Activated naive CD4-positive, alpha-beta T cell treated with anti-CD3 and anti-CD28 coated beads, Interleukin-2, amount 50 U/mL, for 72 hours (primary cell): ENCODE measurements at places on chromosomes 2 and 18.

DNA sequence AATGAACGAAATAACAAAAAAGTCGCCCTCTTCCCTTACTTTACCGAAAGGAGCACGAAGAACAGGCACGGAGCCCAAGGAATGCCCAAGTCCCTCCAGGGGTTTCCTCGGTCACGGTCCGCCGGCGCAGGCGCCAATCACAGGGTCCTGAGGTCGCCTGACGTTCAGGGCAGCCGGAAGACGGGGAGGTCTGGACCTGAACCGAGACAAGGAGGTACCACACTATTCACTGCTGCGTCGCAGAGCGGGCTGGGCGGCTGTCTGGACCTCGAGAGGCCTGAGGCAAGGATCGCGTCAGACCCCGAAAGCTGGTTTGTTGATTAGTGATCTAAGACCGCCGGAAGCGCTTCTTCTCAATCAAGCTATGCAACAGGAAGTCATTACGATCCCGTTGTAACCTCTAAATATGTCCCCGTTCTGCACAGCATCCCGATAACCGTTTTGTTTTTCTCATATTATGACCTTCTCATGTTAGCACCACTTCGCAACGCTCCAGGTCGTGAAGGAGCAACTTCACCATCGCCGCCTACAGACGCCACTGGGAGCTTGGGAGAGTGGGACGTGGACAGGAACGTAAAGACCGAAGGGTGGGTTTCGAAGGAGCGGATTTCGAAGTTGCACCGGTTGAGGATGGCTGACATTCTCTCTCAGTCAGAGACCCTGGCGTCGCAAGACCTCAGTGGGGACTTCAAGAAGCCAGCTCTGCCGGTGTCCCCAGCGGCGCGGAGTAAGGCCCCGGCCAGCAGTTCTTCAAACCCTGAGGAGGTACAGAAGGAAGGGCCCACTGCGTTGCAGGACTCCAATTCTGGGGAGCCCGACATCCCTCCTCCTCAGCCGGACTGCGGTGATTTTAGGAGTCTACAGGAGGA lies at the start of the genes SLC4A1AP and SUPT7L:
TSS of gene SLC4A1AP (plus strand) at position 605 of the 869 bp plus-strand sequence. CDS start at position 631, 26 bp downstream.
TSS of gene SUPT7L (minus strand) at position 330 of the 869 bp plus-strand sequence. CDS start 1,422 bp downstream, outside the sequence.
- DNase-seq: peak; percentile 77

- no peak for DNase-seq
Observed at GRCh38 chr2:39524061-39524460, 87.0 kb upstream of the MAP4K3 start.

- no peak for DNase-seq
Observed at GRCh38 chr2:178819147-178819875, 12.1 kb upstream of the TTN start.

- DNase-seq: no peak
Observed at GRCh38 chr18:59719544-59720181, 22.4 kb upstream of the CCBE1 start.

DNA sequence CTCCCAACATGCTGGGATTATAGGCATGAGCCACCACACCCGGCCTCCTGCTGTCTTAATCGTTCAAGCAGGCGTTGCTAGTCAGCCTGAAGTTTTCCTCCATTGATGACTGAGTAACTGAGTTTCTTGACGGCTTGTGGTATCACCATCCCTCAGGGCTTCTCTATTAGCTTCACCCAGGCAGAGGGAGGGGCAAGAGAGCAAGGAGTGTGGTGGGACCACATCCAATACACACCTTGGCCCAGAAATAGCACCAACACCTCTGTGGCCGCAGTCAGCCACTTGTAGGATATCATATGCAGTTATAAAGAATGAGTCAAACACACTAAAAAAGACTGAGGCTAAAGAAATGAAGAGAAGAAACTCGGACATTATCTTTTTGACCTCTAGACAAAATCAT lies 1009.4 kb upstream of the CELF4 start:
- no peak for DNase-seq

- no peak for DNase-seq
Observed at GRCh38 chr2:205267323-205267722, 415.0 kb upstream of the NRP2 start.

GRCh38 chr2:9135822-9136558 lies 70.6 kb upstream of the ASAP2 start:
- no peak for DNase-seq

DNA sequence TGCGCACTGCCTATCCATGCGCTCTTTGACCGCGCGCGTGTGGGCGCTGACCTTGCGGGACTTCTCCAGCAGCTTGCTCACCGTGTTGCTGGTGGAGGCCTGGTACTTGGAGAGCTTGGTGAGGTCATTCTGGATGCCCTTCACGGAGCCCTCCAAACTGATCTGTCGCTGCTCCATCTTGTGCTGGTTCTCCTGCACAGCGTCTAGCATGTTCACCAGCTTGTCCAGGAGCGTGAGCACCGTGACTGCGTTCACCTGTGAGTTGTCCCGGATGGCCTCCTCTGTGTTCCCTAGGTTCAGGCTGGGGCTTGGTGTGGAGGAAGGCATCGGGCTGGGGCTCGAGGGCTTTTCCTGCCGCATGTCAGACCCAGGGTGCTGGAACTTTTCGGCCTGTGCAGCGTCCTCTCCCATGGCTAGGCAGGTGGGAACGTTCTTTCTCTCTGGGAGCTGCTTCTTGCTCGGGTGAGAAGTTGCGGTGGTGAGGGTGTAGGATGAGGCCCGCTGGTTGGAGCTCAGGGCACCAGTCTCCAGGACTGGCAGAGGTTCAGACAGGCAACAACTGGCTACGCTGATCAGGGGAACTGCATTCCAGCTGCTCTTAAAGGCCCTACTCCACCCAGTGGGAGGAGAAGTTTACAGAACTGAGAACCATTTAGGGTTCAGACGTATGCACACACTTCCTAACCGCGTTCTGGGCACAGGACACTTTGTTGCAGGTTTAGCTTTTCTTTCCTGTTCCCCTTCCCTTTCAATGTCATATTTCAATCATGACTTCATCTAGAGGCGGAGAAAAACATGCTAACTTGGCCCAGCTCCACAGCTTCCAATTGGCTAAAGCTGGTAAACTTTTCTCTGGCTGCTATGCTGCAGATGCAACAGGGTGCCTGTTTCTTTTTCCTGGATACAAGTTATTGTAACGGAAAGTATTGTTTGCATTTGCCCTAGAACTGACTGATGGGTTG lies at the start of gene CAVIN2:
TSS of gene CAVIN2 (minus strand) at position 574 of the 962 bp plus-strand sequence. CDS start at position 411, 163 bp downstream.
- DNase-seq: no peak

GRCh38 chr18:57697426-57697825 lies 75.8 kb upstream of the NARS1 start:
- DNase-seq: no peak

DNA sequence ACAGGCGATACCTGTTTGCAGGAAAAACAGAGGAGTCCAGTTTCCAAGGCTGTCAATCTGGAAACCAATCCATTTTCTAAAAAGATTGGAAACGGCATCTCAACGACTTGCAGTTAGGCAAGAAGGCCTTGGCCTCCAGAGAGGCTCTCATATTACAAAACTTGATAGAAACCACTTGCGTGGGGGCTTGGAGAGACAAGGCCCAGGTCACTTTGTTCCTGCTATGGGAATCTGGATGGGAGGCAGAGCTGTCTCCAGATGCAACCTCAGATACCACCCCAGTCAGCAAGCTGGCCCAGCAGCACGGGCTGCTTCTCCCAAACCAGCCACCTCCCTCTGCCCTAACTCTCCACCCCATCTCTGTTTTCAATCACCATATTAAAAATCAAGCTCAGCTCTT lies 298.8 kb downstream of the TNS1 start:
- DNase-seq: no peak

GRCh38 chr2:141519906-141520305 lies 610.9 kb downstream of the LRP1B start:
- DNase-seq: no peak

DNA sequence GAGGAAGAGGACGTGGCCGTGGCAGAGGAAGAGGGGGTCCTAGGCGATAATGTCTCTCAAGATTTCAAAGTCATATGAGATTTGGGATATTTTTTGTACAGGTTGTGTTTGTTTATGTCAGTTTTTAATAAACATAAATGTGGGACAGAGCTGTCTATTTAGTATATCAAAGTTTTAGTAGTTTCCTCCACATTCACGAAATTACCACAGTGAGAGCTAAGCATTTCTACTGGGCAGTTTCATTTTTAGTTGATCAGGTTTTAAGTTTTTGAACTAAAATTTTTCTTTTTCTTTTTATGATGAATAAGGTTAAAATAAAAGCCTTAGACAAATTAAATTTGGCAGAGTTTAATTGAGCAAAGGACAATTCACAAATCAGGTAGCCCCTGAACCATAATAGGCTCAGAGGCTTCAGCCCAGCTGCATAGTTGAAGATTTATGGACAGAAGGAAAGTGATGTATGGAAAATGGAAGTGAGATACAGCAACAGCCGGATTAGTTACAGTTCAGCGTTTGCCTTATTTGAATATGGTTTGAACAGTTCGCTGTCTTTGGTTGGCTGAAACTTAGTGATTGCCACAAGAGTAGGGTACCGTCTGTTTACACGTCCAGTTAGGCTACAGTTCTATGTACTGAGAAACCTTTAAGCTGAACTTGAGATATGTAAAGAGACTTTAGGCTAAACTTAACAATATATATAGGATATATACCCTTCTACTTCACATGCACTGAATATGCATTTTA lies 17.1 kb downstream of the SNRPD1 start:
- DNase-seq: no peak

GRCh38 chr2:10083692-10084211 lies 3.5 kb upstream of the CYS1 start:
- DNase-seq: no peak

- DNase-seq: no peak
Observed at GRCh38 chr2:24857746-24858145, 62.3 kb downstream of the ADCY3 start.

- no peak for DNase-seq
Observed at GRCh38 chr2:177599139-177599688, 206.6 kb downstream of the AGPS start.

DNA sequence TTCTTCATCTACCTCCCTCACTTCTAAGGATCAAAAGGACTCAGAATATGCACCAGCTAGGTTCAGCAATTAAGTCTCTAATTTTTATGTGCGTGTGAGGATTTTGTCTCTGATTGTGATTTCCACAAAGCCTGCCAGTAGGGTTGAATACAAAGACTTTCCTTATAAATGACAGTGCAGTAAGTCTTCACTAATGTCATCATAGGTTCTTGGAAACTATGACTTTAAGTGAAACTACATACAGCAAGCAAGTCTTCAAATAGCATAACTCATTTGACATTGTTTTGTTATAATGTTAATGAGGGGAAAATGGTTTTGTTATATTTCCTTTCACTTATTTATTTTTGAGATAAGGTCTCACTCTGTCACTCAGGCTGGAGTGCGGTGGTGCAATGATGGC lies 526.3 kb upstream of the DCC start:
- DNase-seq: no peak

- DNase-seq: no peak
Observed at GRCh38 chr2:235623111-235623510, 129.3 kb downstream of the AGAP1 start.

DNA sequence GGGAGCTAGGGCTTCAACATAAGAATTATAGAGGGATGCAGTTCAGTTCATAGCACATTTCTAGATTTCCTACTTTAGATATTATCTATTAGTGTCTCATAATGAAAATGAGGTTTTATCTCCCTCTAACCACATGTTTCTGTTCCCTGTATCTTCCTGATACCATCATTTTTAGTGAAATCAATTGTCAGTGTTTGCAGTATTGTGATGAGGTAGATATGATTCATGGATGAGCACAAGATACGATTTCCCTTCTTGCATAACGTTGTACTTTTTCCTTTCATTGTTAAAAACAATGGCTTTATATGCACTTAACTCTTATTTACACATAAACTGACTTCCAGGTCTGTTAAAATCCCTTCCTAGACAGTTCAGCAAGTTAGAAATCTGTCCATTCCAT lies 211.4 kb downstream of the ZBTB7C start:
- no peak for DNase-seq

DNA sequence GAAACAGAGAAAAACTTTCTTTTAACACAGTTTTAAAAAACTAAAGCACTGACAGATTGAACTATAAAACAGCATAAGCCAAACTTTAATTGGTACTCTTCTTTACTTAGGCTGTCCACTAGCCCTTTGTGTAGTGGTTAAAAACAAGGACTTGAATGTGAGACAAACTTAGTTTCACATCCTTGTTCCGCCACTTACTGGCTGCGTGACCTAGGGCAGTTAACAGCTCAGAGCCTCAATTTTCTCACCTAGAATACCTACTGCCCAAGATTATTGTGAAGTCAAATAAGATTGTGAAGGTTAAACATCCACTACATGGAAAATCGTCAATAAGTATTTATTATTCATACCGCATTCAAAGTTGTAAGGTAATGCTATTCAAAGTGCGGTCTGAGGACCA lies 2.0 kb downstream of the WDR35 start:
- DNase-seq: no peak

- no peak for DNase-seq
Observed at GRCh38 chr18:69490072-69490471, 89.4 kb downstream of the DOK6 start.
